ENCODE measurements at places on chromosomes 2 and 18. TPM values are rescaled to one million over a fixed set of nuclear protein-coding genes. Genes with fewer than 3 reads are reported as not detected.

ACTG2 gene
- total RNA-seq = 56.6 TPM

SIX2 gene
- total RNA-seq = 3.6 TPM

TMEM18 gene
- 27.3 TPM for total RNA-seq

NEU2 gene
- total RNA-seq = not detected

VWA3B gene
- not detected for total RNA-seq

- DNase-seq = no peak
These were observed 22.3 kb upstream of the MYO1B start for GRCh38 chr2:191222952-191223351.

GRCh38 chr2:236415684-236416444 is 151.7 kb upstream of the ASB18 start:
- no peak for DNase-seq

GRCh38 chr2:156800065-156800653 is 364.0 kb downstream of the GPD2 start:
- DNase-seq = no peak

- no peak for DNase-seq
These were observed 19.8 kb downstream of the SMIM21 start for GRCh38 chr18:75407468-75408437.

GRCh38 chr2:625415-626333 is 51.5 kb downstream of the TMEM18 start:
- no peak for DNase-seq

GRCh38 chr18:10020171-10020570 is 106.4 kb downstream of the VAPA start:
- DNase-seq = no peak

DNA sequence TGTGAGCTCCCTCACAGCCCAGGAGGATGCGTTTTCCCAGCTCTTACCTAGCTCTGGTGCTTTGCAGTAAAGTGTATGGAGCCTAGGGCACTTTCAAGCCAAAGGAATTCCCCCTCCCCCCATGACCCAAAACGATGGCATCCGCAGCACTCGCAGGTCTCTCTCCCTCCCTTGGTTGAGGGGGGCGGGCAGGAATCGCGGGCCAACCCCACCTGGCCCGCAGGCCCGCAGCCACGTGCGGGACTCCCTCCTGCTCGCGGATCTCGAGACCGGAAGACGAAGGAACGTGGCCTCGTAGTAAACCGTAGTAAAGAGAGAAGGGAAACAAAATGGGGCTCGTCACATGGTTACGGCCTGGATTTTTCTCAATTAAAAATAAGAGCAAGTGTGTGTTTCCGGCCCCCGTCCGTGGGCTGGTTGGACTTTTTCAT is 8.5 kb downstream of the IRS1 start:
- DNase-seq = peak; percentile 23

- DNase-seq = no peak
These were observed 126.2 kb downstream of the TMEM18 start for GRCh38 chr2:550860-551567.

Measured in omental fat pad (tissue), 4 donors.